GM18507 (cell line): ENCODE measurements at places on chromosomes 11 and 22.

- DNase-seq, result no peak
These were observed 91.9 kb downstream of the CTTN start for GRCh38 chr11:70490208-70490607.

DNA sequence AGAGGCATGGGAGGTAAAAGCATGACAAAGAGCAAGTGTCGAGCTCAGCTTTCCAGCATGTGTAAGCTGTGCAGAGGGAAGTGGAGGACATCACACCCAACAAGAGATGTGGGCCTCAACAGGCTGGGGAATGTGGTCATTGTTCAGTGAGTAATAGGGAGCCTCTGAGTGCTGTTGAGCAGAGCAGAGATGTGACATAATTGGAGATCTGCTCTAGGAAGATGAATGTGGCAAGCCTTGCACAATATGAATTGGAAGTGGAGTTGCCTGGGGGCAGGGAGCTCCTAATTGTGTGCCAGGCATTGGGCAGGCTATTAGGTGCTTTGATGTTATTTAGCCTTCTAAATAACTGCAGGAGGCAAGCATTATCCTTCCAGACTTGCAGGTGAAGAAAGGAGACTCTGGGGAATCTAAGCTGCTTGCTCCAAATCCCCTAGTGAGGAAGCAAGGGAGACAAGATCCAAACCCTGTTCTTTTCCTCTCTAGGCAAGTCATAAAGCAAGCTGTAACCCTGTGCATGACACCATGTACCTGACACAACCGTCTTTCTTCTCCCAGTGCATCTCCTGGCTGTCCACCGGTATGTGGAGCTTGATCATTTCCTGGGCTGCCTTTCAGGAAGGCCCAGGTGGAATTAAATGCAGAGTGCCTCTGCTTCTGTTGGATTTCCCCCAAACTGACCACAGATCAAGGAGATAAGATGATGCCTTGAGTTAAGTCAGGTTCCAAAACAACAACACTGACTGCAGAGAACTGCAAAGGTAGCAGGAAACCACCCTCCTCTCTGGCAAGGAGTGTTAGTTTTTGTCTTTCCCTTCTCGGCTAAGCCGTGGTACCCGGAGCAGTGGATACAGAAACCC, 221.4 kb downstream of the TENM4 start:
- no peak for DNase-seq

GRCh38 chr11:11243209-11243589, 109.9 kb downstream of the CSNK2A3 start:
- DNase-seq, result no peak

DNA sequence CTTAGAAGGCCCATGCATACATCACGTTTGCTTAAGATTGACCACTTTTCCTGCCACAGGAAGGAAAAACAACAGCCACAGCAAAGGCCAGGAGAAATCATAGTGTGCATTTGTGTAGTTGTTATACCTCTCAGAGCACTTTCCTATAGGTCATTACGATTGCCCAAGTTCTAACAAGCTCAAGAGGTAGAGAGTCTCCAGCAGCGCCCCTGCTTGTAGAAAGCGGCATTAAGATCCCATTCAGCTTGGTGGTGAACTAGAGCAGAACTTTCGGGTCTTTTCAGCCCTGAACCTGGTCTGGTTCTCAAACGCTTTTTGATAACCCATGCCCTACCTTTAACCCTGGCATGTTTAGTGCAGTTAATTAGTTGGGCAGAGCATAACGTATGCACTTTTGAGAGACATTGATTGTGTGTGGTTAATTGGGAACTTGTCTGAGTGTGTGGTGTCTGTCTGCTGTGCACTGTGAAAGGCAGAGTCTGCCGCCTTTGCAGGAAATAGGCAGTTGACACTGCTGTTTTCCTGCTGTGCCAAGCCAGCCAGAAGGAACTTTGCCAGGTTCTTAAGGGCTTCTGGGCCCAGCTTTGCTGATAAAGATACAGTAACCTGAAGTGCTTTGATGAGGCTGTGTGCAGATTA, 109.9 kb upstream of the CLMP start:
- DNase-seq, result no peak

GRCh38 chr22:46564084-46564714, 26.8 kb upstream of the CELSR1 start:
- DNase-seq, result no peak

GRCh38 chr11:9518835-9519410, 54.5 kb upstream of the WEE1 start:
- no peak for DNase-seq

GRCh38 chr11:95293116-95293515, 62.1 kb upstream of the SESN3 start:
- DNase-seq, result no peak

DNA sequence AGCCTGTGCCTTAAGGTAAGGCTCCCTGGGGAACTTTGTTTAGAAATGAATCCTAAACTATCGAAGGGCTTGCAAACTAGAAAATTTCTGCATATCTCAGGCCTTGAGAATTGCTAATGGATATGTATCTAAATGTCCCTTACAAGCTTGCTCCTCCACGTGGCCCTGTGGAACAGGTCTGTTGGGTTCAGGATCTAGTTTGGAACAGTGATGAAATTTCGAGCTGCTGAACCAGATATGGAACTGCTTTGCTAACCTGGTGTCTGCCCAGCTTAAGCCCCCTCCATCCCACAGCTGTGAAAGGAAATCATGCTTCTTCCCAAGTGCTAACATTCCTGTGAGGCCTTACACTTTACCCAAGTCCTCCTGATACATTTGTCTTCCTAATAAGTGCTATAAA, 11.6 kb downstream of the SREBF2 start:
- no peak for DNase-seq

DNA sequence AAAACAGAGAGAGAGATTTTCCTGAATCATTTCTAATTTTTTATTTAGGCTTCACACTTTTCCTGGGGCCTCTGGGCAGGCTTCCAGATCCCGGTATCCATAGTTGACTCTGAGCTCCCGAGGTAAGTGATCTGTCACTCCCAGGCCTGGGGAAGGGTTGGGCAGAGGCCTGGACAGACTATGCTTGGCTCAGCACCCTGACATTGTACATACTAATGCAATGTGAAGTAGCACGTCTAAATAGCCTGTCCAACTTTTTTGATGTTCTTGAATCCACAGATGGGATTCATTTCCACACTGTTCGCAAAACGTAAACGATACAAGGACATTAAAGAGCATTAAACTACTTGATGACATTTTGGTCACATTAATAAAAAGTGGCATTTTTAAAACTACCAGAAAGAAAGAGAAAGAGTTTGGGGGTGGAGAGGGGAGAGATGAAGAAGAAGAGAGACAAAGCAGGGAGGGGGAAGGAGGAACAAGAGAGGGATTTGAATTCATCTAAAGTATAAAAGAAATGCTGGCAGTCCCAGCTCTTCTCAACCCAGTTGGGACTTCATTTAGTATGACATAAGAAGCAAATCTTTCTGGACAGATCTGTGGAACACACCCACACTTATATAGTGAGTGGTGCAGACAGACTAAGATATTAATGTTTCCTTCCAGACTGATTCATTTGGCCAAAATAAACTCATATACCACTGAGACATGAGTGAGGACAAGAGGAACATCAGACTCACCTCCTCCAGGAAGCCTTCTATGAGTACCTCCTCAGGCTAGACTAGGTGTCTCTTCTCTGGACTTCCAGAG, 514.2 kb downstream of the SOX6 start:
- no peak for DNase-seq

GRCh38 chr11:72634472-72635095, 39.6 kb downstream of the PDE2A start:
- no peak for DNase-seq

DNA sequence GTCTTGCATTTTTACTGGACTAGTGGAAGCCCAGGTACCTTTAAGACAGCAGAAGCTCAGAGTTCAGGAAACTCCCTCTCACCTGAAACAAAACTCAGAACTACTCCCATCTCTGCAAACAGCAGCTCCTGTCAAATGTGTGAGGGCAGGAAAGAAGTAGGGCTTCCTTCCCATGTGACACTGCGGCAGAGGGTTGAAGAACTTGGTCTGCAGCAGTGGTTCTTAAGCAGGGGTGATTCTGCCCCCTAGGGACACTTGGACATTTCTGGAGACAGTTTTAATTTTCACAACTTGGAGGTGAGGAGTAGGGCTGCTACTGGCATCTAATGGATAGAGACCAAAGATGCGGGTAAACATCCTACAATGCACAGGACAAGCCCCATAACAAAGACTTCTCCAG, 63.4 kb downstream of the RCN1 start:
- no peak for DNase-seq

- no peak for DNase-seq
These were observed 43.0 kb upstream of the CCDC134 start for GRCh38 chr22:41757502-41757901.

DNA sequence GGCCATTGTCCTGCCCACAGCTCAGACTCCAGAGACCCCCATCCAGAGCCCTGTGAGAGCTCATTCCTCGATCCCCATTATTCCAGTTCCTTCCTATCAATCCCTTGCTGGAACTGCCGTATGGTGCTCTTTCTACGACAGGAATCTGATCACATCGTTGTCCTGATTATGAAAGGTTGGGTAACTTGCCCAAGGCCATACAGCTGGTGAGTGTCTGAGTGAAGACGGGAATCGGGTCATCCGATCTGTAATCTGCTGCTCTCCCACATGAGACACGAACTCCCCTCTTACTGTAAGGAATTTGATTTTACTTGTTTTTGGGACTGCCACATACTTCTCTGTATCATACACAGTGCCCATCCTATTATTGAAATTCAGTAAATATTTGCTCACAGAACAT, 149.1 kb downstream of the OPCML start:
- DNase-seq, result no peak

DNA sequence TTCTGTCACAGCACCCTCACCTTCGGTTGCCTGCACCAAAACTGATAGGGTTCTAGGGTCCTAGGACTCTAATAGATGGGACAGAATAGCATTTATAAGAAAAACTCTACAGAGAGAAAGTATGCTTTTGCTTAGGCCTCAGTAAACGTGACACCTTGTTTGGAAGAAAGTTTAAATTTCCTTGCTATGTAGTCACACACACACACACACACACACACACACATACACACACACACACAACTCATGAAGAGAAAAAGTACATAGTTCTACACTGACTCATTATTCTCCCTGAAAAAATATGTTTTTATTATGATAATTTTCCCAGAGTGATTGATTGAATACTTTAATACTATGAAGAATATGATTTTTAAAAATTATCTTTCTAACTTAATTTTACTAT, 220.8 kb upstream of the SNX19 start:
- DNase-seq, result no peak
